HuH-7.5 (cell line): ENCODE measurements at places on chromosomes 3 and 15.

GRCh38 chr3:149967086-149967685 lies 3.5 kb downstream of the PFN2 start:
- DNase-seq: no peak

DNA sequence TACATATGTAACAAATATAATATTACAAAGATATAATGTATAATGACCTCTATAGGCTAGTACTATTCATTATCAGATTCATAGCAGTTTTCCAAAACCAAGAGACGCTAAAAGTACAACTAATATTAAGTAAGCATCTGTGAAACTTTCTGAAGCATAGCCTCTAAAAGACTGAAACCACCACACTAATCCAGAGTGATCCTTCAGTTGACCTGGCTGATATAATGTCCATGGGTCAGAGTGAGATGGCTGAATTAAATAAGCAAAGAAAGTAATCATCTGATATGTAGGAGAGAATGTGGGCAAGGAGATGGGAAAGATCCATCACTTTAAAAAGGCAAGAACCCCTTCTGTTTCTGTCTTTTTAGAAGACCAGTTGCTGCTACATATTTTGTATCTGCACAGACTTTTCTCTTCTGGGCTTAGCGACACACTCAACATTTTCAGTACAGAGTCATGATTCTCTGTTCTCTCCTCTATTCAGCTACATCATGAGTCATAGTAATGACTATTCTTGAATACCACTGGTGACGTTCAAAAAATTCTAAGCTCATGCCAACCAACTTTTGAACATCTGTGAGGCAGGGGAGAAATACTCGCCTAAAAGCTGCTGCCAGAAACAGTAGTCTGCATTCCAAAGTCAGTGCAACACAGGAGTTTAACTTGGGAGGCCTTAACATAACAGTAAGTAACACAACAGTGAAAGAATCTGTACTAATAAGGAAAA lies 149.6 kb downstream of the MAGI1 start:
- DNase-seq: no peak

DNA sequence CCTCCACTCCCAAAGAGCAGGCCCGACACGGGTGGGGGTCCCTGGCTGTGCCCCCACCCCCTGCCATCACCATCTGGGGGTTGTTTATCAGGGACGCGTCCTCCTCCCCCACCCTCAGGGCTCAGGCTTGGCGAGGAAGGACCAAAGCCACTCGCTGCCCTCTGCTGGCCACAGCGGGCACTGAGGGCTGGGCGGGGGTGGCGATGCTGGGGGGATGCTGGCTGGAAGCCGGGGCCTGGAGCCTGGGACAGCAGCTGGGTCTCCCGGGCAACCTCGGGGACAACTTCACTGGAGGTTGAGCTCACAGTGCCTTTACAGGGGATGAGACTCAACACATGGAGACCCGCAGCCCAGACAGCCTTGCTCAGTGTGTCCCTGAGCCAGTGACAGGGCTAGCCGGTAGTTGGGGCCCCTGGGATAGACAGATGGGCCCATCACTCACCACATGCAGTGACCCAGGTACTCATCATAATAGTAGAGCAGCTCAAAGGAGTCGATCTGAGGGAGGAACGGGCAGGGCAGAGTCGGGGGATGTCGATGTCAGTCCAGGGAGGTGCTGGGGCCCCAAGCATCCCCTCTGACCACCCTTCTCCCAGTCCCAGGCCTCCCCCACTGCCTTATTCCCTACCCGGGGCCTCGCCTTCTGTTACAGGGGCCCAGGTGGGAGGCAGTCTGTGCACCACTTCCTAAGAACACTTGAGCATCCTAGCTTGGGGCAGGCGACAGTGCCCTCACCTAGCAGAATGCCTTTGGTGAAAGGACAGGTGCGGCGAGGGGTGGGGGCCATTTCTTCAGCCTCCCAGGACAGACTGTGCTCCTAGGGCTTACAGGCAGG lies 5.9 kb upstream of the CALML4 start:
- peak; percentile 85 for DNase-seq

DNA sequence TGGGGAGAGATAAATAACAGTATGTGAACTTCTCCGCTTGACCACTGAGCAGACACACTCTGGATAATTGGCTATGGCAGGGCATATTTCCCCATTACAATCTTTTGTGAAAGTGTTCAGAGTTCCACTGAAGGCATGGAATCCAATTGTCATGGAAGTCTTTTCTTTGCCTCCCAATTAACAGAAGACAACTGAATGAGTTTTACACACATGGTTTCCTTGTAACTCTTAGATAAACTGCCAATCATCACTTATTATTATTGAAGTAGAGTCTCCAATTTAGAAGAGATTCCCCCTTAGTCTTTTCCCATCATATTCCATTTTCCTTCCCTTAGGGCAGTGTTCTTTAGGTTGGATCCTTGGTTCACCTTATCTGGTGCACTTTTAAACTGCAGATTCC lies 308.3 kb downstream of the NR2F2 start:
- no peak for DNase-seq

- DNase-seq: no peak
These were observed 612.9 kb downstream of the ROBO1 start for GRCh38 chr3:79154865-79155264.

GRCh38 chr3:126836220-126836860 lies 132.3 kb downstream of the CHCHD6 start:
- no peak for DNase-seq

DNA sequence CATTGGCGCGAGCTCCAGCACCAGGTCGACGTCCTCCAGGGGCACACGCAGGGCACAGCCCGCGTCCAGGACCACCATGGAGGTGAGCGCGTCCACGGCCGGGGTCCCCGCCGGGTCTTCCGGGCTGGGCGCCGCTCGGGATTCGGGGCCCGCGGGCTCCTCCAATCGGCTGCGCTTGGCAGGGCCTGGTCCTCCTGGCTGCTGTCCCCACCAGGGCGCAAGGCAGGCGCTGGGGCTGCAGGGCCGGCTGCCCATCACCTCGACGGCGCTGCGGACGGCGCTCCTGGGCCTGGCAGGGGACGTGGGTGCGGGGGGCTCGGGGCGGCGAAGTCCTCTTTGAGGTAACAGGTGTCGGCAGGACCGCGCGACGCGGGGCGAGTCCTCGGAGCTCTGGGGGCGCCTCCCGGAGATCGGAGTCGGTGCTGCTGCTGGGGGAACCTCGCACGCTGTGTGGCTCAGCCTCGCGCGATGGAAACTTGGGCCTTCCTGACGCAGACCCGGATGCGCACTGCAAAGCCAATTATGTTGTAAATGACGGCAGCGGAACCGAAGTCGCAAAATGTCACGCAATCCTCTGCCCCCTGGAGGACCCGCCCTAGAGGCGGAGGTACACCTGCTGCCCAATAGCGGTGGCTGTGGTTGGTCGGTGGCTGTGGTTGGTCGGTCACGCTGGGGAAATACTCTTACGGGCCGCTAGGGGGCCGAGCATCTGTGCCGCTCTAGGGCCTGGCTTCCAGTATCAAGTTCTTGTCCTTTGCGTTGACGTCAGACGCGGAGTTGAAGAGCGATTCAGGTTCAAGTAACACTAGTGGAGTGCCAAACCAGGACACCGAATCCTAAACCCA lies at the start of gene PRR23C:
Gene PRR23C (minus strand): TSS at position 527 of the 845 bp plus-strand sequence. CDS start 272 bp downstream, at position 255.
- peak; percentile 25 for DNase-seq

DNA sequence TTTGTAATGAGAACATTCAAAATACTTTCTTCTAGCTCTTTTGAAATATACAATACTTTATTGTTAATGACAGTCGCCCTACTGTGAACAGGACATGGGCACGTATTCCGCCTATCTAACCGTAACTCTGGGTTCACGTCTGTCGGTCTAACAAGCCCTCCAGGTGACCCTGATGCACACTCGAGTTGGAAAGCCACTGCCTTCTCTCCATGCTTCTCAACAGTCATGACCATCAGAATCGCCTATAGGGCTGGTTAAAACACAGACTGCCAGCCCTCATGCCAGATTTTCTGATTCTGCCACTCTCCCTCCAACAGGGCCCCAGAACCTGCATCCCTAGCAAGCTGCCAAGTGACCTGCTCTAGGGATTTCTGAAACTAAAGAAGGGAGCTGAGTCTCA lies 140.2 kb downstream of the FOXP1 start:
- DNase-seq: no peak

DNA sequence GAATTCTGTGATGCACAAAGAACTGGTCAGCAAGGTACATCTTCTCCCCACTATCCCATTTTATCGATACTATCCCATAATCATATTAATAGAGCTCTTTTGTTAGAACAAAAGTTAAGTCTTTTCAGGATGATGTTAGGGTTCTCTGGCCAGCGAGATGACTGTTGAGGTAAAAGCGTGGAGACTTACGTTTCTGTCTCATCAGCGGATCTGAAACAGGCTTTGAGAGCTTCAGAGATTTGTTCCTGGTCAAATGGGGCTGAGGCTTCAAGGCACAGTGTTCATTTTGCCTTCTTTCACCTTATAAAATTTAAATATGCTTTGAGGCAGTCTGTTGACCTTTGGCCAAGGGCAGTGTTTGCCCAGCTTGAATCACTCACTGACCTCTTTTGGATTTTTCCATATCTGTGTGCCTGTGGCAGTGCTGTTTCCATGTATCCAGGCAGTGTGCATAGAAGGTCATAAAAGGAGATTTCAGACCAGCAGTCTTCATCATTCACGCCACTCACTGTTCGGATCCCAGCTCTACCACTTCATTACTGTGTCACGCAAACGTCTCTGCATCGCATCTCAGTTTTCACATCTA lies 3.1 kb downstream of the ADAMTSL3 start:
- DNase-seq: no peak

DNA sequence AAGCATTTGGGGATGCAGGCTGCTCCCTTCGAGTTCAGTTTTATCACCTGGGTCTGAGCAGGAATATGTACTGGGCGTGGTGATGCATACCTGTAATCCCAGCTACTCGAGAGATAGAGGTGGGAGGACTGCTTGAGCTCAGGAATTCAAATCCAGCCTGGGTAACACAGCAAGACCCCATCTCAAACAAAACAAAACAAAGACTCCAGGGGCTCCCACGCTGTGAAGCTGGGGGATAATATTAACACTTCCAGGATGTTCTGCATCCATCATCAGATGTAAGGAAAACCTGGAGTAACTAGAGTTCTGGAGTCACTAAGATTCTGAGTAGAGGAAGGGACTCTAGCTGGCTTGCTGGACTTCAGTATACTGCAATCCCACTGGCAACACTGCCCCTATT lies 40.6 kb downstream of the LYZL4 start:
- DNase-seq: no peak

DNA sequence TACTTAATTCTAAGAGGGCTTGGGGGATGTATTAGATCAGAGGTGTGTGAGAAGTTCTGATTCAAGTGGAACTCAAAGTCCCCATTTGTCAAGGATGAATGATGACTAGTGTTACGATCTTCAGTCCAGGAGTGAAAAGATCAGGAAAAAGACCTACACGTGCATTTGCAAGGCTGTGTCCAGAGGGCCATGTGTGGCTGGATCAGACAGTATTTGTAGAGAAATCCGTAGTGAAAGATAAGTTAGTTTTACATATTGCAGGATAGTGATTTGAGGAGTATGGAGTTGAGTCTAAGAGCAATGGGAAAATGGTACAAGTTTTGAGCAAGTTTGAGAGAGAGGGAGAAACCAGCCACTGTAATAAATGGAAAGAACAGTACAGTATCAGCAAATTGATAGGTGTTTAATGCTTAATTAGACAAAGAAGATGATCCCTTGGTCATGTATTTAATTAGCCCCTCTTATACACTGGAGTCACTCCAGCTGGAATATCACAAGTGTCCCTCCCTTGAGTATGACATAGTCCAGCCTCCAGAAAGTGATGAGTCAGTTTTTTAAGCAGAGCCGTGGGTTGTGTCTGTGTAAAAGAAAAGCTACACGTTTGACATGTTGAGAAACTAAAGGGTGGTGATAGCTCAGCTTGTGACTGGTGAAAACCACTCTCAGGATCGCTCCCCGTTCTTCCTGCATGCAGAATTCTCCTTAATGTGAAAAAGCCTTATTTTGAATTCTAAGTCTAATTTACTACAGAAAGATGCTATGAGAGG lies 348.8 kb downstream of the ROBO1 start:
- DNase-seq: no peak

DNA sequence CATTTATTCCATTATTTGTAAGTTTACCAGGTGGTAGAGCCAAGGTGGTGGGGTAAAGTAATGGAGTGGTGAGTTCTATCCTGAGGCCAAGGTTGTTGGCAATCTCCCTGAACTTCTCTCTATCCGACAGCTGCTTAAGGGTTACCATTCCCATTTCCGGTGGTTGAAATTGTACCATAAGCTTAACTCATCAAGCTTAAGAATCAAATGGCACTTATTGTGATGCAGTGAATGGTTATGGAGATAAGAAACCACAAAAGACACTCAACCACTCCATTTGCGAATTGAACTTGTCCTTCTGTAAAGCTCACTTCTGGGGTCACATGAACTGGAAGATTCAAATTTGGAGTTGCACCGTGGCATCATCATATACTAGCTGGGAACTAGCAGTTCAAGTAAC lies 287.4 kb upstream of the SLCO3A1 start:
- no peak for DNase-seq

DNA sequence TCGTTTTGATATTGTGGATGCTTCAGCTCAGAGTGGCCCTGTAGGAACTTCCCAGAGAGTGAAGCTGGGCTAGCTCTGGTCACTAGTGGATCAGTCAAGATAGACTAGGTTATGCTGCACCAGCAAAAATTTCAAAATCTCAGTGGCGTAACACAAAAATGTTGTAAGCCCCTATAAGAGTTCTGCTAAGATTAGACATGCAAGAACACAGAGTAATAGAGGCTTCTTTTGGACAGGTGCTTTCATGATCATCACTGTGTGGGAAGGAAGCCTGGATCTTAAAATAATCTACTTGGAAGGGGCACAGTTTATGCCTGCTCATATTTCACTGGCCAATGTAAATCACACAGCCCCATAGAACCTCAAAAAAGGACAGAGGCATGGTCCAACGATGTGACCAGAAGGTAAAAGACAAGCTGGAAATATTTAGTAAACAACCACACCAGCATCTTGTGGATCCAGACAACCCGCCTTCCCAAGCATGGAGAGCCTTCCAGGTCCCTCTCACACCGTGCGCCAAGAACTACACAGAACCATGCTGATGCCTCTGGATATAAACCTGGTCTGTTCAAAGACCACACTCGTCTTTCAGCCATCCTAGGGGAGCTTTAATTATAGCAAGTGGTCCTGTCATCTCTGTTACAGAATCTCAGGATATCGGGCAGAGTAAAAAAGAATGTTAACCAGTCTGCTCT lies 554.3 kb downstream of the EPHB1 start:
- no peak for DNase-seq

DNA sequence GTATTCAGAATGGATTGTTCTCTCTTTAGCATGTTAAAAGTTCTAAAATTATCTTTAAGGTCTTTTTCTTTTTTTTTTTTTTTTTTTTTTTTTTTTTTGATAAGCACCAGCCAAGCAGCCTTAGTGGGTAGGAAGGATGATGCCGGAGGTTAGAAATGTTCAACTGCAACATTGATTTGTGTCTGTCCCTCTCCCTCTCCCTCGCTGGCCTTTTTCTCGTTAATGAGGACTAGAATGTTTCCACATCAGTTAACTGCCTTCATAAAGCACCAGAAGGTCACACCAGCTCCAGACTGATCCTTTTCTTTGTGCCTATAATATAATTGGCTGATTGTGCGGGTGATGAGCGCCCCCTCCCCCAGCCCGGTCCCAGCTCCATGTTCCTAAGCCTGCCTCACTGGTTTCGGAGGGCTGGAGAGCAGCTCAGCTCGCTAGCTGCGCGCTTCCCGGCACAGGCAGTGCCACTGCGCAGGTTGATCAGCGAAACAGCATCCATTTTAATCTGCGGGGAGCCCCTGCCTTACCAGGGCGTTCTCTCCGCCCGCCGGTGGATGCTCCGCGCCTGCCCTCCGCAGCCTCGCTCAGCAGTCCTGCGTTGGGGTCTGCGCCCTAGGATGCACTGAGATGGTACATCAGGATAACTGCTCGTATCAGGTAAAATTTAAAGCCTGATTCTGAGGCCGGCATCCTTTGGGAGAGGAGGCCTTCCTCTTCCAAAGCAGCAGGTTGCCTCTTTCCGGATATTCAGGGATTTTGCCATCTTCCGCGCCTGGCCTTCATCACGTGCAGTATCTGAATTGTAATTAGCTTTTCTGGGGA lies 148.9 kb upstream of the IL12A start:
- no peak for DNase-seq
